Testis (tissue), 5 donors: ENCODE measurements at places on chromosomes 6 and 20. TPM values are rescaled to one million over a fixed set of nuclear protein-coding genes. Genes with fewer than 3 reads are reported as not detected.

DNA sequence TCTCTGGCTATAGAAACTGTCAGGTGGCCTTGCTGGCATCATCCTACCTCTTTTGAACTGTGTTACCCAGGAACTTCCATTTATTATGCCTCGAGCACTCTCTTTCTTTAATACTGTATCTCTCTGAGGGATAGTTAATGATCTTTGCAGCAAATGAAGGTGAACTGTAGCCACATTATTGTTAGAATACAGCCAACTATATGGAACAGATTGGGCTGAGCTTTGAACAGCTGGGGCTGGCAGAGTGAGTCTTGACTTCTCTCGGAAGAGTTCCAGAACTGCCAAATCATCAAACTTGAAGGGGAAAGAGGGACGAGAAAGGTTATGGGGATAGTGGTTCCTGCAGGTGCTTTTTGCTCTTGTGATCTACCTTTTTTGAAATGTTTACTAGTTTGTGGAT is 237.7 kb downstream of the PRL start:
- no peaks in the 10 kb centered on the region for H3K36me3 ChIP-seq
- no peak overlapping the region for H3K4me3 ChIP-seq
- no peaks in the 10 kb centered on the region for H3K27me3 ChIP-seq
- H3K4me1 ChIP-seq: no peaks in the 10 kb centered on the region
- no peak for DNase-seq
- H3K27ac ChIP-seq: no peak overlapping the region

- no peak overlapping the region for H3K4me3 ChIP-seq
- H3K27ac ChIP-seq: no peak overlapping the region
- no peak for DNase-seq
Measured at GRCh38 chr6:30887901-30888815, 3.8 kb downstream of the DDR1 start.

- no peak overlapping the region for H3K27ac ChIP-seq
- no peaks in the 10 kb centered on the region for H3K27me3 ChIP-seq
- no peak overlapping the region for H3K4me3 ChIP-seq
- DNase-seq: no peak
Measured at GRCh38 chr6:36717231-36717825, 19.7 kb downstream of the RAB44 start.

DNA sequence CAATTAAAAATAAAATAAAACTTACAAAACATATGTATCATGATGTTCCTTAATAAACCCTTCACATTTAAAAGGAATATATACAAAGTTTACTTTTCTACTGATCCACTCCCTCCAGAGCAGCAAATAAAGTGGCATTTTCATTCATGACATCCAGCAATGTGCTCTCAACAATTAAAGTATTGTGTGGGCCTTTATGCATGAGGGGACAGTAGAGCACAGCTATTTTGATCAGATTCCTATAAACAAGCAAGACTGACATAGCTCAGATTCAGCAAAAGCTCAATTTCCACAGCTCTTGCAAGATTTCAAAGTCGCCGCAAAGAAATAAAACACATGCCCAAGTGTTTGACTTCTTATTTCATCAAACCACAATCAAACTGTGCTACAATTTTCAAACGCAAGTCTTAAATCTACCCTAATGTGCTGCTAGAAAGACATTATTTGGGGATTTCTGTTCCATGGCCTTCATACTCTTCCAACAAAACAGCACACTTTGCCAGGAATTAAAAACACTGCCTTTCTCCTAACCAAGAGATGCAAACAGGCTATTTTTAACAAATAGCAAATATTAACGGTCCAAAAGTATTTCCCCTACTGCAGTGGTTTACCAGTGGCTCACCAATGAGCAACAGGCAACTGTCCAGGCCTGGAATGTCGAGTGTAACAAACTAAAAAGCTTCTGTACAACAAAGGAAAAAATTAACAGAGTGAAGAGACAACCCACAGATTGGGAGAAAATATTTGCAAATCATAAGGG is 52.3 kb downstream of the MBOAT1 start:
- H3K27ac ChIP-seq: no peak overlapping the region
- DNase-seq: no peak
- H3K4me1 ChIP-seq: no peaks in the 10 kb centered on the region
- no peaks in the 10 kb centered on the region for H3K36me3 ChIP-seq
- no peaks in the 10 kb centered on the region for H3K27me3 ChIP-seq

GRCh38 chr6:133017581-133017980 is 203.2 kb downstream of the RPS12 start:
- H3K36me3 ChIP-seq: no peaks in the 10 kb centered on the region
- H3K4me3 ChIP-seq: no peak overlapping the region
- H3K27me3 ChIP-seq: no peaks in the 10 kb centered on the region
- no peak for DNase-seq
- H3K27ac ChIP-seq: no peak overlapping the region

DNA sequence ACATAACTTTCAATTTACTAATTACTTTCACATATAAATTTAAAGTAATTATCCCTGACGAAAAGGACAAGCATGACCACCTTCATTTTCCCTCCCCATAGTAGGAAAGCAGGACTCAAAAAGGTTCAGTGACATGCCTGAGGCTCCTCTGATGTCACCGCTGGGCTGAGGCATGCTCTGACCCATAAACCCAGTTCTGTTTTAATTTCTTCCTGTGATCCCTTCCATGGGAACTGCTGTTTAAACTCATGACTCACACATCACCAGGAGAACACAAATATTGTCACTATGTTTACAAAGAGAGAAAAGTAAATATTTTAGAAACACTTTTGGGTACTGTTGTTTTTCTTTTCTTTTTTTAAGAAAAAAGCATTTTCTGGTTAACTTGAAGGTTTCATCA is 38.0 kb upstream of the NR2E1 start:
- no peaks in the 10 kb centered on the region for H3K27me3 ChIP-seq
- H3K36me3 ChIP-seq: no peaks in the 10 kb centered on the region
- H3K4me1 ChIP-seq: no peaks in the 10 kb centered on the region
- H3K4me3 ChIP-seq: no peak overlapping the region
- DNase-seq: no peak

DNA sequence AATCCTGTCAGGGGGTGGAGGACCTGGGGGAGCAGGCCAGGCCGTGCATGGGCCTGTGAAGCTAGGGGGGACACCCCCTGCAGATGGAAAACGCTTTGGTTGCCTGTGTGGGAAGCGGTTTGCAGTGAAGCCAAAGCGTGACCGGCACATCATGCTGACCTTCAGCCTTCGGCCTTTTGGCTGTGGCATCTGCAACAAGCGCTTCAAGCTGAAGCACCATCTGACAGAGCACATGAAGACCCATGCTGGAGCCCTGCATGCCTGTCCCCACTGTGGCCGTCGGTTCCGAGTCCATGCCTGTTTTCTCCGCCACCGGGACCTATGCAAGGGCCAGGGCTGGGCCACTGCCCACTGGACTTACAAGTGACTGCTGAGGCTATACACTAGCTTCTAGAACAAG is 1.8 kb downstream of the ZBTB9 start:
- no peaks in the 10 kb centered on the region for H3K27me3 ChIP-seq
- H3K4me1 ChIP-seq: peaks cover 33% of the 10 kb centered on the region
- DNase-seq: peak; percentile 60

GTSF1L gene
- total RNA-seq: 202 TPM

GTF2H4 gene
- total RNA-seq: 23.0 TPM

HCK gene
- total RNA-seq: 1.3 TPM

C6orf58 gene
- not detected for total RNA-seq

SYCP2L gene
- total RNA-seq: 8.7 TPM

GRM4 gene
- 3.5 TPM for total RNA-seq

KCNQ5 gene
- 1.1 TPM for total RNA-seq

DYNLT2 gene
- 15.4 TPM for total RNA-seq
